ENCODE measurements at places on chromosomes 2 and 18.

DNA sequence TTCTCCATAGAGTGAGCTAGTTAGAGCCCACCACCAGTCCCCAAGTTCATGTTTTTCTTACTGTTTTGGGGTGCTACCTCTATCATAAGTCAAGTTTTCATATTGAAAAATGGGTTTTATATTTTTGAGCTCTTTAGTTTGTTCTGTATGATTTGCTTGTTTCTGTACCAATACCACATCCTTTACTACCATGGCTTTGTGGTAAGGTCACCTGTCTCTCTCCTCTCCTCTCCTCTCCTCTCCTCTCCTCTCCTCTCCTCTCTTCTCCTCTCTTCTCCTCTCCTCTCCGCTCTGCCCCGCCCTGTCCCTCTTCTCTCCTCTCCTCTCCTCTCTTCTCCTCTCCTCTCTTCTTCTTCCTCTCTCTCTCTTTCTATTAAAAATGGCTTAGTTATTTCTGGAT is 22.1 kb upstream of the LBH start:
- DNase-seq, result no peak

GRCh38 chr18:23133860-23134779 is 1.2 kb upstream of the CABLES1 start:
- peak; percentile 73 for DNase-seq

- DNase-seq, result no peak
Observed at GRCh38 chr2:83143946-83144345, 1315.1 kb downstream of the SUCLG1 start.

- no peak for DNase-seq
Observed at GRCh38 chr2:69213782-69214181, 173.2 kb downstream of the GFPT1 start.

GRCh38 chr2:130381619-130382018 is 25.8 kb downstream of the PTPN18 start:
- DNase-seq, result no peak

DNA sequence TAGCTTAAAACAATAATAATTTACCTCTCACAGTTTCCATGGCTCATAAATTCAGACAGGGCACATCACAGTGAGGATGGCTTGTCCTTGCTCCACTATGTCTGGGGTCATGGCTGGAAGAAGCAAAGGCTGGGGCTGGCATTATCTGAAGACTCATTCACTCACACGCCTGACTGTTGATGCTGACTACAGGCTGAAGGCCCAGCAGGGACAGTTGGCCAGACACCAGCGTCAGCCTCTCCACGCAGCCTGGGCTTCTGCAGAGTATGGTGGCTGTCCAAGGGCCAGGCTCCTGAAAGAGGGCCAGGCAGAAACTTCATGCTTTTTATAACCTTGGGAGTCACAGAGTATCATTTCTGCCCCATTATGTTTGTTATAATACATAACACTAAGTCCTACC is 33.4 kb downstream of the YPEL5 start:
- no peak for DNase-seq

DNA sequence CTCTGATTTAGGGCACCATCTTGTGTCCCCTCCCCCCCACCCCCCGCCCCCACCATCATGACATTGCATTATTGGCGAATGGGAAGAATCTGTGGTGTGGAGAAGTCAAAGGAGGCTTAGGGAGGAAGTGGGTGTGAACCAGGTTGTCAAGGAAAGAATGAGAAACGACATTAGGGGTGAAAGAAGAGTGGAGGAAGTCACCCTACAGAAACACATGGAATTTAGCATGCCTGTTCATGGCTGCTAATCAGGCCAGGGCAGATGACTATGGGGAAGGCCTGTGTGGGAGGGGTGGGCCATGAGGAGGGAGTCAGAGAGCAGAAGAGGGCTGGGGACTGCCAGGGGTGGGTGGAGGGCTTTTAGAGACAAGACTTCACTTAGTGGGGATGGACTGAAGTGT is 81.6 kb downstream of the AOX1 start:
- no peak for DNase-seq

DNA sequence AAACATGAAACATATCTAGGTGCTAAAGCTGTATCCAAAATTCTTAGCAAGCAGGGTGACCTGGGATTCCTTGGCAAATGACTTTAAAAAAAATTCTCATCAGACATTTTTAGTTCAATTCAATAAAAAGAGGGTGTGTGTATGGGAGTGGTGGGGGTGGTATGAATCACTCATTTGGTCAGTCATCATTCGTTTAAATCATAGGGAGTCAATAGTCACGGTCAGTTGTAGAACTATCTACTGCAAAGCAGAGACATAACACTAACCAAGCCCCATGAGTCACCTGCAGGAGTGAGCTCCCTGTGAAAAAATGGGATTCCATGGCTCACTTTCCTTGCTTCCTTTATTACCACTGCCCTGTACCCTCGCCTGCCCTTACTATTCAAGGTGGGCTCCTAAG is 380.6 kb upstream of the TCF4 start:
- DNase-seq, result no peak

GRCh38 chr2:222398446-222398885 is 25.9 kb upstream of the SGPP2 start:
- DNase-seq, result no peak

GRCh38 chr2:96143848-96144480 is 1.3 kb downstream of the DUSP2 start:
- DNase-seq, result no peak

DNA sequence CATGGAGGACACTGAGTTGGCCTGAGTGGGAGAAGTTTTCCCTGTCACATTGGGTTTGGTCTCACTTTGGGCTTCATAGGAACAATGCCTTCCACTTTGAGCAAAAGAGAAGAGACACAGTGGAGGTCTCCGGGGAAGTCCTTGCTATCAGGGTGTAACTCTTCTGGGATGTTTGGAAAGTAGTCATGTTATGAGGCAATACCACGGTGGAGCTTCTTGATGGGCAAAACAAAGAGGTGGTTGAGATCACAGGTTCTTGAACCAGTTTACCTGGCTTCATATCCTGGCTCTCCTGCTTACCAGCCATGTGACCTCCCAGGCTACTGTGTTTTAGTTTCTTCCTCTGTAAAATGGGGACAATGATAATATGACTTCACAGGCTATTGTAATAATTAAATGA is 478.6 kb downstream of the SLC4A3 start:
- DNase-seq, result no peak

GRCh38 chr18:51660188-51660715 is 462.8 kb upstream of the MEX3C start:
- DNase-seq, result no peak

DNA sequence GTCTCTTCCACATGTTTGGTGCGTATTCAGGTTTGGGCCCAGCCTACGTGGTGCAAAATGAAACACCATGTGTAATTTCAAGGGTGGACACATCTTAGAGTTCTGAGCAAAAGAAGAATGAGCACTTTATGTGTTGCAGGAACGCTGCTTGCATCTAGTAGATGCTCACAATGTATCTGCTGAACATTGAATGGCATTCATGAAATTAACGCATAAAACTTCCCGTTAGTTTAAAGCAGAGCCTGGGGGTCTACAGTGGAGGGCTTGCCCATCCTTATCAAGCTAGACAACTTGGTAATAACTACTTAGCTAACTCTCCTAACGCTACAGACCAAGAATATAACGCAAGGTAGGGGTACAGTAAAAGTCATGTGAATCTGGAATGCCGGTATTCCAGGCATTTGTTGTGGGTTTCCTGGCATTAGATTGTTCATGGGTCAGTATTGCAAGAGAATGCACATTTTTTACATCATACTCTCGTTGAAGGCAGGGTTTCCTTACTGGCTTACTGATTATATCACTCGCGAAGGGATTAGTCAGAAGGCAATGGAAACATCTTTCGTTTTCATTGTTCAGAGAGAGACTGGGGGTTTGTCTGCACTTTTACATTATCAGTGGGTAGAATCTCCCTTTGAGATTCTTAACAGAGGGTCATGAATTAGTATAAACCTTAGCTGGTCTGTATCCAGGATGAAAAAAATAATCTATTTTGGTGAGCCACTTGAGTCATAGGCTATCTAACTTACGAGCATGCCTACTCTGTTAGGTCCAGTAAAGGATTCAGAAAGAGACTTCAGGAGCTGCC is 229.5 kb upstream of the EPAS1 start:
- no peak for DNase-seq

- DNase-seq, result peak; percentile 47
Observed at GRCh38 chr2:36356298-36356989, 866 bp downstream of the CRIM1 start.

DNA sequence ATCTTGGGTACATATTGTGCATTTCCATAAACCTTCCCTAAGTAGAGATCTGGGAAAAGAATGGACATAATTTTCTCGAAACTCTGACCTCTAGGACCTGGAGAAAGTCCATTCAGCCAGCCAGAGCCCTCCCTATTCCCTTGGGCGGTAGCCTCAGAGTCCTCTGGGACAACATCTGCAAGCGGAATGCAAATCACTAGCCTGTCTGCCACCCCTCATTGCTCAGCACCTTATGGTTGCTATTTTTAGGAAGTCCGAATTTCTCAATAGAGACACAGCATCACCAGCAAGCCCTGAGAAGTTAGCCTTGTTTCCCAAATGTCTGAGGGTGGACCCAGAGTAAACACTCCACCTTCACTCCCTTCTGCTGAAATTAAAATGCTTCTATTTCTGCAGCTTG is 17.6 kb upstream of the CD28 start:
- peak; percentile 18 for DNase-seq

Data from left lung (tissue), 14 donors.